ENCODE measurements at places on chromosomes 3 and 15. TPM values are rescaled to one million over a fixed set of nuclear protein-coding genes. Genes with fewer than 3 reads are reported as not detected.
A peak's percentile ranks its signal among the peaks of the same experiment; 100 is the strongest.

DNA sequence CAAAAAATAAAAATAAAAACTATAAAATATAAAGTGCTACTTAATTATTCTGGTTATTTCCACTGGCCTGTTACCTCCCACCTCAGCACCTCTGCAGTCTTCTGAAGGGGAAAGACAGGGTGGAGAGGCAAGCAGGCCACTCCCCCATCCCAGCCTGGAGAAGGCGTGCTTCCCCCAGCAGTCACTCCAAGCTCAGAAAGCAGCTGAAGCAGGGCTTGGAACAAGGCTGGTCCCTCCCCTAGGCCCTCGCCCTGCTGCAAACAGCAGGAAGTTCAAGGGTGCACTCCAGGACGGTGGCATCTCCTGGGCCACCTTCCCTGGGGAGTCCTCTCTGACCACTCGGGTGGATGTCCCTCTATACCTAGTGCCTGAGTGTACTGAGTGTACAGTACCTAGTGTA, 21.4 kb downstream of the CACNA2D2 start:
- no peaks in the 10 kb centered on the region for H3K4me1 ChIP-seq
- H3K27me3 ChIP-seq = no peaks in the 10 kb centered on the region

The FLNB gene
- total RNA-seq = 179 TPM

The TXNRD3 gene
- total RNA-seq = 4.1 TPM

The CMTM7 gene
- 32.2 TPM for total RNA-seq

The SLC51A gene
- 4.0 TPM for total RNA-seq

GRCh38 chr15:58447271-58448010, 15.7 kb downstream of the LIPC start:
- no peak overlapping the region for H3K27ac ChIP-seq
- H3K36me3 ChIP-seq = no peaks in the 10 kb centered on the region
- DNase-seq = no peak
- no peak overlapping the region for H3K4me3 ChIP-seq

- no peaks in the 10 kb centered on the region for H3K36me3 ChIP-seq
- no peaks in the 10 kb centered on the region for H3K4me1 ChIP-seq
- DNase-seq = no peak
- H3K4me3 ChIP-seq = no peak overlapping the region
- no peaks in the 10 kb centered on the region for H3K27me3 ChIP-seq
- H3K27ac ChIP-seq = peak overlapping the region; percentile 72
These were observed 37.6 kb upstream of the SFMBT1 start for GRCh38 chr3:53083521-53083920.

- DNase-seq = peak; percentile 99
- H3K4me1 ChIP-seq = peaks cover 64% of the 10 kb centered on the region
- H3K27me3 ChIP-seq = no peaks in the 10 kb centered on the region
- no peaks in the 10 kb centered on the region for H3K36me3 ChIP-seq
These were observed 69.6 kb upstream of the STRIT1 start for GRCh38 chr3:155362808-155363689.

DNA sequence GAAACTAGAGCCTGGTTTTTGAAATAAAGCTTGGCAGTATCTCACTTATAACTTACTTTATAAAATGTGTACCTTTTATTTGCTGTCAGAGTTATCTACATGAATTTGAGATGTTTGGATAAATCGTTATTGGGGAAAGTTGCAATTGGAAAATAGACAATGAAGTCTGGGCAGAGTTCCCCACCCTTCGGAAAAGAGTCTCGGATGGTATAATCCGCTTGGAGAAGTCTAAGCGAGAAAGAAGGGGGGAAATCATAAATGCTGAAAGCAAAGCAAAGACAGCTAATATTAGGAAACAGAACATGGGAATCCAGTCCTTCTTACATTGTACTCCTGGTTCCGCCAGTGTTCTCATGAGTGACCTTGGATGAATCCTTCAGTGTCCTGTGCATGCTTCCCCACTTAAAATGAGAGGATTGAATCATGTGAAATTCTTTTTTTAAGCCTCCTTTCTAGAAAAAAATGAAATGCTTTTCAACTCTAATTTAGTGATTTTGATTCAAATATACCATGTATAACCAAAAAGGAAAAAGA, 162.4 kb downstream of the ATG7 start:
- no peak overlapping the region for H3K27ac ChIP-seq
- H3K4me1 ChIP-seq = no peaks in the 10 kb centered on the region
- DNase-seq = no peak
- no peaks in the 10 kb centered on the region for H3K36me3 ChIP-seq
- H3K4me3 ChIP-seq = no peak overlapping the region

The DIPK2A gene
- total RNA-seq = 38.5 TPM

The SLC12A1 gene
- total RNA-seq = 0.19 TPM

The SUMF1 gene
- 15.8 TPM for total RNA-seq

- peaks cover 100% of the 10 kb centered on the region for H3K27me3 ChIP-seq
- DNase-seq = no peak
- no peaks in the 10 kb centered on the region for H3K36me3 ChIP-seq
- no peak overlapping the region for H3K27ac ChIP-seq
- no peak overlapping the region for H3K4me3 ChIP-seq
- peaks cover 40% of the 10 kb centered on the region for H3K4me1 ChIP-seq
These were observed 12.9 kb upstream of the DNAJB8 start for GRCh38 chr3:128479558-128480086.

DNA sequence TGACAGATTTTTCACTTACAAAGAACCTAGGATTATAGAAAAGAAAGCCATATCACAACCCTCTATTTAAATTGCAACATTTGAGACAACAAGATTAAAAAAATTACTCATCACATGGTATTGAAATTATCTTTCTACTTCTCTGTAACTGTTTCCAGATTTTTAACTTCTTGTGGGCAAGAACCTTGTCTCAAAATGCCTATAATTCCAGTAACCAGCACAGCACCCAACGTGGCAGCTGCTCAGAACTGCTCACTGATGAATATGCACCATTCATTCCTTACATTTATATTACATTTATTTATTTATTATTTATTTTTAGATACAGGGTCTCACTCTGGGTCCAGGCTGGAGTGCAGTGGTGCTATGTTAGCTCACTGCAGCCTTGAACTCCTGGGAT, 216.1 kb downstream of the THRB start:
- no peaks in the 10 kb centered on the region for H3K4me1 ChIP-seq
- H3K27me3 ChIP-seq = no peaks in the 10 kb centered on the region
- H3K4me3 ChIP-seq = no peak overlapping the region

The FAM131A gene
- total RNA-seq = 14.8 TPM

DNA sequence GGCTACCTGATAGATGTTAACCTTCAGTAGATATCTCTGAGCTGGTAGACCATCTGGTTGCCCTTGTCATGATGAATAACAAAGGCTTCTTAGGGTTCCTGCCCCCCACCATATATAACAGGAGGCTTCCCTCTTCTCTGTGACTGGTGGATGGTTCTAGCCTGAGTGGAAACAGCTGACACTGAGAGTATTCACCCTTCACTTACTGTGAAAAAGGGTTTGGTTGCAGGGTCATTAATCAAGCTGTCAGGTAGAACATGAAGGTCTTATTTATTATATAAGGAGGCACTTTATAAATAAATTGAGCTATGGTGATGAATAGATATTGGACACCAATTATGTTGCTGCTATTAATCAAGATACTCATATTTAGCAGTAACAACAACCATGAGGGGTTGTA, 58.6 kb downstream of the CACNA2D3 start:
- H3K27me3 ChIP-seq = no peaks in the 10 kb centered on the region
- H3K4me1 ChIP-seq = 0 out of 2 replicates have a peak, but pooled peaks cover 8% of the 10 kb centered on the region
- DNase-seq = no peak

The GABRA5 gene
- 15.5 TPM for total RNA-seq

- no peak overlapping the region for H3K27ac ChIP-seq
- no peaks in the 10 kb centered on the region for H3K4me1 ChIP-seq
- no peak overlapping the region for H3K4me3 ChIP-seq
- no peak for DNase-seq
These were observed 87.0 kb downstream of the CFAP44 start for GRCh38 chr3:113354307-113354706.

GRCh38 chr3:62378921-62379320, 5.6 kb upstream of the FEZF2 start:
- peaks cover 98% of the 10 kb centered on the region for H3K27me3 ChIP-seq
- H3K4me1 ChIP-seq = peaks cover 59% of the 10 kb centered on the region

DNA sequence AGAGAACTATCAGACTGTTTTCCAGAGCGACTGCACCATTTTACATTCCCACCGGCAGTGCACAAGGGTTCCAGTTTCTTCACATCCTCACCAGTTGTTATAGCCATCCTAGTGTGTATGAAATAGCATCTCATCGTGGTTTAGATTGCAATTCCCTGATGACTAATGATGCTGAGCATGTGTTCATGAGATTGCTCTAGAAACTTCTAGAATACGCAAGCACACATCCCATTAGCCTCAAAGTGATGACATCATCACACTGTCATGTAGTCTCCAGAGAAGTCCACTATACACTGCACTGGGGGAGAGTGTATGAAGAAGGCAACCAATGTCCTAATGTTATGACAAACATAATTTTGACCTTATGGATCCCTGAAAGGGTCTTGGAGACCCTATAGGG, 30.1 kb downstream of the FBLN2 start:
- H3K36me3 ChIP-seq = no peaks in the 10 kb centered on the region
- no peaks in the 10 kb centered on the region for H3K4me1 ChIP-seq
- no peaks in the 10 kb centered on the region for H3K27me3 ChIP-seq
- H3K27ac ChIP-seq = no peak overlapping the region

The TRH gene
- not detected for total RNA-seq

The UROC1 gene
- total RNA-seq = not detected

GRCh38 chr15:96692826-96693225, 362.3 kb downstream of the NR2F2 start:
- no peak overlapping the region for H3K4me3 ChIP-seq
- no peaks in the 10 kb centered on the region for H3K4me1 ChIP-seq
- H3K27ac ChIP-seq = no peak overlapping the region
- no peaks in the 10 kb centered on the region for H3K36me3 ChIP-seq
- no peaks in the 10 kb centered on the region for H3K27me3 ChIP-seq

The GABRG3 gene
- 0.50 TPM for total RNA-seq

The CCR2 gene
- total RNA-seq = not detected

DNA sequence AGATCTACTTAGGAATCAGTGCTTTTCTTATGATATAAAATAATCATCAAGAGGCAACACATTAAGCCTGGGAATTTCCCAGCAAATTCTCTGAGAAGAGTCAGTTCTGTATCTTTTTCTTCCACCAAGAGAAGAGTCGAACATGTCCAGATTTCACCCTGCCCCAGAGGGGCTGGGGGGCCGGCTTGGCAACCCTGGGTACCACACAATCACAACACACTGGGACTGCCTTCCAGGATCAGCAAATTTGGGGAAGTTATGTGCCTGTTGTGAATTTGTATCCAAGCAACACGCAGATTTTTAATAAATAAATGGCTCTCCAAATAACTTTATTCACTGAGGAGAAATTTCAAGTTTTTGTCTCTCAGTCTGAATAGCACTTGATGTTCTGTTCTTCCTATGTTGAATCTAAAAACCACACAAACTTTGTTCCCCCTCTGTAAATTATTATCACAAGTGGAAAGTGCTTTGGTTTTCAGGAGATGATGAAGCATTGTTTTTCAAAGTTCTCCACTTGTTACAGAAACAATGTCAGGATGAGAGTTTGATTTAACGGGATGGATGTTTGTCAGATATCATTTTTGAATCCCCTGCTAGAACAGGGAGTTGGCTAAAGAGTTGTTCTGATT, 357.2 kb downstream of the ZNF385D start:
- H3K27ac ChIP-seq = no peak overlapping the region
- no peak overlapping the region for H3K4me3 ChIP-seq
- H3K36me3 ChIP-seq = no peaks in the 10 kb centered on the region
- no peak for DNase-seq
- H3K4me1 ChIP-seq = no peaks in the 10 kb centered on the region
- no peaks in the 10 kb centered on the region for H3K27me3 ChIP-seq

DNA sequence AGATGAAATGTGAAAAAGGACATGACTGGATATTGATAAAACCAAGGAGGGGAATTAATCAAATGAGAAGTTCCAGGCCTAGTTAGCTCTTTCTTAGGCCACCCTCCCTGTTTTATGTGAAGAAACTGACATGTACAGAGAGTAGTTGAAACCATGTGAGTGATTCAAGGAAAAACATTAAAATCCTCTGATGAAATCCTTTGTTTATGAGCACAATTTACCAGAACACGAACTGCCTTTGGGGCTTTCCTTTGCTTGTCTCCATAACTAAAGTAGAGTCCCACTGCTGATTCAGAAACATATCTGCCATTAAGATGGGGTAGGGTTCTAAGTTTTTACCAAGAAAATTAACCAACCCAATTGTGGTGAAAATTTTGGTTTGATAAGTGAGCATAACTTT, 558.3 kb downstream of the NR2F2 start:
- H3K4me1 ChIP-seq = peaks cover 36% of the 10 kb centered on the region
- no peak for DNase-seq
- no peak overlapping the region for H3K4me3 ChIP-seq
- no peaks in the 10 kb centered on the region for H3K27me3 ChIP-seq
- no peak overlapping the region for H3K27ac ChIP-seq

DNA sequence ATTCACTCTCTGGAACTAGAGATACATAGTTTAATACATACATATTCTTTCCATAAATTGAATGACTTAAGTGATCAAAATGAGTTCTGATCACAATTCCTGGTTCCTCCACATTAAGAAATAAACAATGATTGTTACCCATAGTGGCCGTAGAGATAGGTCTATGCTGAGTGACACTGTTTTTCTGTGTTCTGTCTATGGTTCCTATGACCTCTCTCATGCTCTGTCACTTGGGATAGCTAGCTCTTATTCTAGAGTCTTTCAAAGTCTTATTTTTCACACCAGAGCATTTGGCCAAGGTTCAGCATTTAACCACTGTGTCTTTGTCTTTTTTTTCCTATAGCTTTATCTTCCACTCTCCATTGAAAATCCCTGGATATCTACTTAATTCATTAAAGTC, 132.4 kb downstream of the GOLGA6L6 start:
- H3K36me3 ChIP-seq = peaks cover 35% of the 10 kb centered on the region
- H3K27me3 ChIP-seq = no peaks in the 10 kb centered on the region
- DNase-seq = no peak
- no peak overlapping the region for H3K4me3 ChIP-seq
- H3K27ac ChIP-seq = no peak overlapping the region
- H3K4me1 ChIP-seq = no peaks in the 10 kb centered on the region

- no peaks in the 10 kb centered on the region for H3K4me1 ChIP-seq
- no peak overlapping the region for H3K27ac ChIP-seq
- DNase-seq = no peak
- no peaks in the 10 kb centered on the region for H3K36me3 ChIP-seq
- H3K27me3 ChIP-seq = no peaks in the 10 kb centered on the region
These were observed 124.1 kb upstream of the RASGRP1 start for GRCh38 chr15:38688761-38689160.

DNA sequence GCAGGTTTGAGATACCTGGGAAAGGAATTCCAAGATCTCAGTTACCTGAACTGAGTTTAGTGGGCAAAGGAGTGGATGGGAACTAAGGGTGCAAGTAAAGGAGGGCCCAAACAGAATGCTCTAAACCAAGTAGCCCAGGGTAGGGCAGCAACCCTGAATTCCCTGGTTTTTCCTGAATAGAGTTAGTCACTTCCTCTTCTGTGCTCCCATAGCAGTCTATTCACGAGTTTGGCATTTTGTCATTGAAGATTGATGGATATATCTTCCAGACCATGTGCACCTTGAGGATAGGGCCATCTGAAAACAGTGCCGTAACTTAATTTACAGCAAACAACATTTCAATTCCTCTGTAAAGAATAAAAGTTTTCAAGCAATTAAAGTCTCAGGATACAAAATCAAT, 18.5 kb upstream of the PTX3 start:
- no peaks in the 10 kb centered on the region for H3K27me3 ChIP-seq
- no peak overlapping the region for H3K27ac ChIP-seq
- H3K36me3 ChIP-seq = no peaks in the 10 kb centered on the region
- no peaks in the 10 kb centered on the region for H3K4me1 ChIP-seq
- no peak overlapping the region for H3K4me3 ChIP-seq

Measured in GM23338 (cell line).